ENCODE measurements at places on chromosomes 3 and 15.
A peak's percentile ranks its signal among the peaks of the same experiment; 100 is the strongest.

DNA sequence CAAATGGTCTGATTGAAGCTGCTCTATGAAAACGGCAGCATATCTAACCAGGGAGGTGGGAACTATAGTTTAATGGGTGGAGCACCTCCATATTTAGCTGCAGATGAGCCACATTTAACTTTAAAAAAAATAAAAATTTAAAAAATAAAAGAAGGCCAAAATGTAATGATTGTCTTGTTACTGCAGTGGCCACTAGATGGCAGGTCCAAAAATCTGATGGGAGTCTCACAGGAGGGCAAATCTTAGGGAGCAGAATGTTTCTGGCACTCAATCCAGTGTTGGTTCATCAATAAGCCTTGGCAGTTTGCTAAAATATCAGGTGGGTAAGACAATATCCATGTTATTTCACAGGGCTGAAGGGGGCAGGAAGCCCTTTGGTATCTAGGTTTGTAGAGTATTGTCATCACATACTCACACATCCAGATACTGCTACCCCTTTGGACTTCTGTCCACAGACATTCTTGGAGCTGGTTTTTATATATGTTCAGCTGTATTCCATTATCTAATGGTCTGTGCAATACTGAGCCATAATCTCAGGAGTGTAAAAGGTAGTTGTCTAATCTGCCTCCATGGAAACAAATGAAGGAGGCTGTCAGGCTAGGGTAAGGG lies 233.3 kb downstream of the TIGIT start:
- DNase-seq, result no peak

GRCh38 chr3:114436182-114436581 lies 142.4 kb downstream of the TIGIT start:
- no peak for DNase-seq

DNA sequence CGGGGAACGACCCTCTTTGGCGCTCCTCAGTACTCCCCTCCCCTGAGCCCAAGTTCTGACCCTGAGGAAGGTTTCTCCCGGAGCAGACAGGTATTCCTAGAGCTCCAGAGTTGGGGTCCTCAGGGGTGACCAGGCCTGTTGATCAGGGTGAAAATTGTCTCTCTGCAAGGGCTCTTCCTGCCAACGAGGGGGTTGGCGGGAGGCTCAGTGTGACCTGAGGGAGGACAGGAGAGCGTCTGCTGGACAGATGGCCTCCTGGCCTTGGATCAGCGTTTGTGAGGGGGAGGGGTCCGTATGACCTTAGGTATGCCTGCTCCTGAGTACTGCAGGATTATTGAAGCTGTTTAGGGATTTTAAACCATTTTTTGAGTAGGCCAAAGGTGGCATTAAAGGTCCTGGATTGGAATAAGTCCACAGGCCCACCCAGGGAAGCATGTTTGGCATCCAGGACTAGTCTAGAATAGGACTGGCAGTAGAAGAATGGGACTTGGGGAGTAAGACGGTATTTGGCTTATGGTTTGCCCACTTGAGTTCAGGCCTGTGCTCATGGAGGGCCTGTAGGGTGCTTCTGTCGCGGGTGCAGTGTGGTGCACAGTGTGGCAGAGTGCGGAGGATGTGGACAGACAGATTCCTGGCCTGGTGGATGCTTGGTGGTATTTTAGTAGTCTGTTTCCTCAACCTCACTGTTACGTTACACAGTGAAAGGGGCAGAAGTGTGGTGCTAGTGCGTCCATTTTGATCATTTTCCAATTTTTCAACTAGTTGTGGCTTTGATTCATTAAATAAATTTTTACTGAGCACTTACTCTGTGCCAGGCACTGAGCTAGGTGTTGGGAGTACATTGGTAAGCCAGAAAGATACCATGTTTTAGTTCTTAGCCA lies 959 bp downstream of the ZNF592 start:
- peak; percentile 50 for DNase-seq

DNA sequence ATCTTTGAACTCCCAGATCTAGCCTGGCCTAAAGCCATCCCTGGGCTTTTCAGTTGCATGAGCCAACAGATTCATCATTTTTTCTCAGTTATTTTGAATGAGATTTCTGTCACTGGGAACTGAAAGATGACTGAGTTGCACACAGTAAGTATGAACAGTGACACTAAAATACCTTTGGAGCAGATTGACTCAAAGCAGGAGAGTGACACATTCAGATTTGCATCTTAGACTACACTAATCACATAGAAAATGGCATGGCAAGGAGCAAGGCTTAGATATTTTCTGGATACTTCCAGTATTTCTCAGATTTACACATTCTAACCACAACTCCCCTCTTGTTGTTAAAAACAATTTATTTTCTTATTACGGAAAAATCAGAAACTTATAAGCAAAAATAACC lies 32.8 kb downstream of the SEC62 start:
- no peak for DNase-seq

DNA sequence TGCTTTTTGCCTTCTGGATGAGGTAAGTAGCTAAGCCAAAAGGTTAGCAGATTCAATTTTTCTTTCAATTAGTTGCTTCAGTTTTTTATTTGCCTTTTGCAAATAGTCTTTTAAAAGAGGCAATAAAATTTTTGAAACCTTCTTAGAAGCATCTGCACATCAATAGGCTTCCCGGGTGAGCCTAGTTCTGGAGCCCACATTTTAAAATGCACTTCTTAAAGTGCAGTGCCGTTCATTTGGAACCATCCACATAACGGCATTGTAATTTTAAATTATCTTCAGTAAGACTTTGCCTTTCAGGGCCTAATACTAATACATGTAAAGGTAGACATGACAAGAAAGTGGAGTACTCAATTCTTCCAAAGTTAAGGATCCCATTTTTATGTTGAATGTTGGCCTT lies 269.2 kb downstream of the THSD4 start:
- no peak for DNase-seq

- no peak for DNase-seq
Observed at GRCh38 chr3:184715943-184716621, 4.2 kb upstream of the MAGEF1 start.

DNA sequence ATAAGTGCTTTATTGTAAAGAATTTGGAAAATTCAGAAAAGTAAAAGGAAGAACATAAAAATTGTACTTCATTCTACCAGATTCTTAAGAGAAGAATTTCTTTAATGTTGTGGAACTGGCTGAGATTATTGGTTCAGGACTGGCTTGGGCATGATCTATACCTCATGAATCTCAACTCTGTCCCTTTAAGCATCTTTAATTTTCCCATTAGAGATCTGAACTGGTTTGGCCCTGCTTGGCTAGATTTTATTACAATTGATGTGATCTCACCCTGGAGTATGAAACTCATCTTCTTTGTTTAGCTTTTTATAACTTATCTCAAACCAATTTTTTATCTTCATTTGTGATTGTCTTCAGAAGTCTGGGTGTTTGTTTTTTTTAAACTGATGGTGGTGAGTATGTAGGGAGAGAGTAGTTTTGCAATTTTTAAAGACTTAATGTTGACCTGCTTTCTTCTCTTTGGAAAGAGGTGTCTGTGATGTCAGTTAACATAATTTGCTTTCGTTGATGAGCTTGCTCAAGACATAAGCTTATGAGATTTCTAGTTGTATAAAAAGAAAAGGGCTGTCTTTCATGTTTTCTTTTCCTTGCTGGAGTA lies 61.9 kb downstream of the ZNF609 start:
- DNase-seq, result no peak

DNA sequence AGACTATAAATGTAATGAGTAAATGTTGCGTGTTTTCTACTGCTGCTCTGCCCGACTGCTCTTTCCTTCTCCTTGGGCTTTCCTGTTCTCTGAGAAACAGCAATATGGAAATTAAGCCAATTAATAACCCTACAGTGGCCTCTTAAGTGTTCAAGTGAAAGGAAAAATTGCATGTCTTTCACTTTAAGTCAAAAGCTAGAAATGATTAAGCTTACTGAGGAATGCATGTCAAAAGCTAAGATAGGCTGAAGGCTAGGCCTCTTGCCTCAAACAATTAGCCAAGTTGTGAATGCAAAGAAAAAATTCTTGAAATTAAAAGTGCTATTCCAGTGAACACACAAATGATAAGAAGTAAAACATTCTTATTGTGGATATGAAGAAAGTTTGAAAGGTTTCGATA lies 55.0 kb downstream of the ATP2C1 start:
- DNase-seq, result no peak

DNA sequence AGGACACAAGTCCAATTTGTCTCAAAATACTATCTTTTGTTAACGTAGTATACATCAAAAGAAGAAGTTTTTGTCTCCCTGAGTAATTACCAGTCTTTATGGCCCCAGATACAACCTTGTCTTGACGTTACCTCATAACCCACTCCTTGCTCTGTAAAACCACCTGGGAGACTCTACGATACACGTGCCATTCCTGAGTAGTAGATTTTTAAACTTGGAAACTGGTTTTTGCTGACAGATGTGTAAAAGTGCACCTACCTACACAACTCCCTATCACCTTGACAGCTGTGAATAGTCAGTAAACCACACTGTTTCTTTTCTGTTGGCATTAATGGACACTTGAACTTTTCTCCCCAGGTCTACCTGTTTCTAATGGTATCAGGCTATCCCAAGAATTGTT lies 51.7 kb upstream of the RARB start:
- DNase-seq, result no peak

DNA sequence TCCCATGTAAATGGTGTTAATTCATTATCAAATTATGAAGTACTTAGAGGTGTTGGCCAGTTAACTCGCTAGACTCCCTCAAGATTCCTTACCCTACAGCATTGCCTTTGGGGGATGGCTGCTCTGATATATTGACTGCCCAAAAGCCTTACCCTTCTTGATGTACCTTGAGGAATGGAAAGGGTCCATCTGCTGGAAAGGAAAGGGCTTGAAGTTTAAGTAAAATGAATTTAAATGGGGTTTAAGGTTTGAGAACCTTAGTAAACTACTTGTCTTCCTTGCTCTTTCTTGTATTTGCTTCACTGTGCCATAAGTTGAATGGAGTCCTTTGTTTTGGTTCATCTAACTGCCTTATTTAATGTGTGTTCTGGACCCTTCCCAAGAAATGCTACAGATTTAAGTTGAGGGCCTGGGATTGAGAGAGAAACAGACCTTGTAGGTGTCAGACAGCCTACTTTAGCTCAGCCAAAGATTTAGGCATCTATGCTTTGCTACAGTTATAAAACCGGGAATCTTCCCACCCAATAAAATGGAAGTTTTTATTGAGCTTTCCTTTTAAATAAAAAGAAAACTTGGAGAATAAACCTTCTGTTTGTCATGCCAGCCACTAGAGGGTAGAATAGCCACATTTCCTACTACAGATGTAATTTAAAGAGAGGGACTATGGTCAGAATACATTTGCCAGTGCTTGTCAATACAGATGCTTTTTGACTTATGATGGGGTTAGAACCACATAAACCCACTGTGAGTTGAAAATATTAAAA lies 25.3 kb downstream of the CMSS1 start:
- DNase-seq, result no peak

DNA sequence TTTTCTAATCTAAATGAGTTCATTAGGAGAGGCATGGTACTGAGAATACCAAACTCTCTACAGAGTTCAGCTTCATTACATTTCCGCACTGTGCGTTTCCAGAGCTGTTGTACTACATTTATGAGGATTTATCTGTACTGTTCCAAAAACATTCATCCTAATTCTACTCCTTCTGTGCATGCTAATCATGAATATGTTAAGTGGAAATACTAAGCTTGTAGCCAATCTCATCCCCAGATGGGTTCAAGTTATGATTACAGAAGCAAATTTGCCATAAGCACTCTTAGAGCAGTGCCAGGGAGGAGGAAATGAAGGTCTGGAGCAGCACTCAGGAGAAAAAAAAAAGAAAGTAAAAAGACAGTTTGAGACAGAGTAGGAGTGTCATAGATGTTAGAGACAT lies 544.3 kb downstream of the GBE1 start:
- no peak for DNase-seq

DNA sequence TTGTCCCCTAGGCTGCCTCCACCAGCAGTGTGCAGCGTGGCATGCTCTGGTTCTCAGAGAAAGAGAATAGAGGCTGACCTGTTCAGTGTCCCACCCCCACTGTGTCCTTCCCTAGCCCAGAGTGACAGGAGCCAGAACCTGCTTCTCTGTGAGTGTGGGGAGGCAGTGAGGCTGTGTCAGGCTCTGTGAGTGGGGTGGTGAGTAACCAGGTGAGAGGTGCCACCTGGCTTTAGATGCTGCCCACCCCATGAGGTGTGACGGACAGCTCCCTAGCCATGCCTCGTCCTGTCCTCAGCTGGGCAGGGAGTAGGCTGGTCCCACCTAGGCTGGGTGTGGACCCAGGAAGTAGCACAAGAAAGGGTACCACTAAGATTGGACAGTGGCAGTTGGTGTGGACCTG lies 6.3 kb downstream of the TEX264 start:
- no peak for DNase-seq

DNA sequence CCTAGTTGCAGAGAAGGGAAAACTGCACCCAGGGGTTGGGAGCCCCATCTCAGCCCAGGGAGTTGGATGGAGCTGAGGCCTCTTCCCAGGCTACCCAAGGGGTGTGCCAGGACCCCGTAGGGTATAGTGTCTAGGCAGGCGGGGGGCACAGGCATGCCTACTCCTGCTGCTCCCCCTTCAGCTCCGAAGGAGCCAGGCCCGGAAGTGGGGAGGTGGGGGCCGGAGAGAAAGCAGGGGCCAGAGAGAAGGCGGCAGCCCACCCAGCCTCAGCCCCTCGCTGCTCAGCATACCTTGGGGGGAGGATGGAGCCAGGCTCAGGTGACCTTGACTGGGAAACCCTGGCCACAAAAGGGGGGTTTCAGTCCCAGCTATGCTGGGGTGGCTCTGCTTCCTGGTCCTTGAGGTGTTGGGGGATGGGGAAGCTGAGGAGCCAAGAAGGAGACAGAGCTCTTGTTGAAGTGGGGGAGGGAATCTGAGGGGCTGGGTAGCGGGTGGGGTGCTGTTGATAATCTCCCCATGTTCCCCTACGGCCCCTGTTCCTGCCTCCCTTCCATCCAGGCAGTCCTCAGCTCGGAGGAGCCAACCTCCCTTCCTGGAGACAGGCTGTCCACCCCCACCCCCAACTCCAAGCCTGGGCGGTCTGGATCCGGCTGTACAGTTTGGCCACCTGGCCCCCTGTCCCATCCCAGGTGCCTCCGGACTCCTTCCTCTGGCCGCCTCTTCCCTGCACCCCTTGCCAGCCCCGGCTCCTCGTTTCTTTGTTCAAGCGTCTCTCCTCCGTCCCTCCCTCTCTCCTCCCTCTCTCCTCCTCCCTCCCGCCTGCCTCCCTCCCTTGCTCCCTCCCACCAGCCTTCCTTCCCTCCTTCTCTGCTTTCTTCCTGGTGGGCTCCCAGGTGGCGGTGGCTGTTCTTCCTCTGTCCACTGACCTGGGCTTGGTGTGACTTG lies 1.7 kb downstream of the SEMA3F start:
- DNase-seq, result no peak

- no peak for DNase-seq
Observed at GRCh38 chr15:37921527-37922385, 12.7 kb upstream of the TMCO5A start.

DNA sequence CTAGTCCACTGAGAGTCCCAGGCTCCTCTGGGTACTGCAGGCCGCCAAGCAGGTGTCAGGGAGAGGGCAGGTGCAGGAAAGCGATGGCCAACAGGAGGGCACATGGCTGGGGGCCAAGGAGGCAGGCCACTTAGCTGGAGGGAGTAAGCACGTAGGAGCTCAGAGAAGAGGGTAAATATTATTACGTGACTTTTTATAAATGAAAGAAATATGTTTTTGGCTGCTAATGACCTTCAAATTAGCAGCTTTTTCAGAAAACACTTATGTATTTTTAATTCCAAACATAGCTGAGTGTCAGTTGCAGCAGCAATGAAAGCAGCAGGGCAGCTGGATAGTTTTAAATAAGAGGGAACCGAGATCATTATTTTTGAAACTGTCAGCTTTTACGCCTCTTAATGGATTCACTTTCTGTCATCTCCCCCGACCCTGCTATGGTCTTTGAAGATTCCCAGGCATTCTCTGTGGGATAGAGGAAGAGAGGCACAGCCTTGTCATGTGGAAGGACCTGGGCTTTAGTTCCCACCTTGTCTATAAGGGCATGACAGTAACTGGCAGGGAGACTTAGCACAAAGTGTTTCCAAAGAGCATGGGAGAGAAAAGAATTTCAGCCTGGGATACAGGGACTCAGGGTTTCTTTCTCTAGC lies 477.1 kb downstream of the EPHB1 start:
- DNase-seq, result no peak

Data from CD4-positive, alpha-beta T cell treated with Interleukin-2 at 100 ng/mL for 4 hours (primary cell).